Right lung (tissue), 10 donors: ENCODE measurements at places on chromosomes 1 and 21. TPM values are rescaled to one million over a fixed set of nuclear protein-coding genes. Genes with fewer than 3 reads are reported as not detected.

GRCh38 chr1:67484492-67484891 lies 54.3 kb upstream of the SERBP1 start:
- no peak for DNase-seq

DNA sequence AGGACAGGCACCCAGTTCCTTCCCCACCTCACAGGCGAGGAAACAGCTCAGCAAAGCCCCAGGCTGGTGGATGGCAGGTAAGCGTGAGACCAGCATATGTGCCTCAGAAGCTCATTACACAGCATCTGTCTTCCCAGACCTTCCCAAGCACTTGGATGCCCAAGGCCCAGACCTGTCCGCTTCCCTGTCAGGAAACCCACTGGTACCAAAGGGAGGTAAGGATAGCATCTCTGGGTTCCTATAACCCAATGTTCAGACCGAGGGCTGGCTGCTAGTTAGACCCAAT lies 3.3 kb downstream of the POFUT2 start:
- no peak for DNase-seq

DNA sequence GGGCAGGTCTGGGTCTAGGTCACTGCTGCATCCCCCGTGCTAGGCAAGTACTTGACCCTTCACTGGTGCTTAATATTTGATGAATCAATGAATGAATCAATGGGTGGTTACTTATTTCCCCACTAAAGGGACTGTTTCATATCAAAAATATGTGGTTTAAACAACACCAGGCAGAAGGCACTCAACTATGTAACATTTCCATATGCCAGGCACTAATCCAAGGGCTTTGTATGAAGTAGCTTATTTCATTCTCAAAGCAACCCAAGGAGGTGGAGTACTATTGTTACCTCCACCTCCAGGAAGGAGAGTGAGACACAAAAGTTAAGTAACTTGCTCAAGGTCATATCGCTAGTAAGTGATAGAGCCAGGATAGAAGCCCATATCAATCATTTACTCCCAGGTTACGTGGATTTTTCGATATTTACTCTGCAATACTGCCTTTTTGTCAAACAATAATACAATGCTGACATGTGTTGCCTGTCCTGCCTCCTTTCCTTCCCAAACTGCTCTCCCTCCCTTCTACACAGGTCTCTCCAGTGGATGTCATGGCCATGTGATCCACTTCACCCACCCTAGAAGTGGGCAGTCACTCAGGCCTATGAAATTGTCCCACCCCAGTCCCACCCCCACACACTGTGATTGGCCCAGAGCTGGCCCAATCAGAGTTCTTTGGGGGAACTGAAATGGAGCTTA lies 142.8 kb downstream of the ETS2 start:
- no peak for DNase-seq

DNA sequence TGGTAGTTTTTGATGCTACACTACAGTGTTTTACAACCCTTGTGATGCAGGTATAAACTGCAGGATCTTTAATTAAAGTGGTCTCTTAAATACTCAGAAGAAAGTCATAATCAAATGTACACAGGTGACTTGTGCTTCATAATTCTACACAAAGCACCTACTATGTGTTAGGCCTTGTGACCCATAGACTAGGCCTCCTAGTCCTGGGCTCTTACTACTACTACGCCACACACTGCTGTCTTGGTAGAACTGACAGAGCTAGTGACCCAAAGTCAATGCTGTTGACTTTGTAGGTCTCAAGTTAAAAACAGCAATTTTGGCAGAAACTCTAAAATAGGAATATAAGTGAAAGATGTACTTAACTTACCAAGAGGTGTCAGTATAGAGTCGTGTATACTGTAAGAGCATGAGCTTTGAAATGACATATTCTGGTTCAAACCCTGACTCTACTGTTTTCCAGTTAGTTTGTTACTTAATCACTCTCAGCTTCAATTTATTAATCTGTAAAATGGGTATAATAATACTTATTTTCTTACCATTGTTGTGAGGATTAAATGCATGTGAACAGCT lies 48.6 kb upstream of the LMO4 start:
- no peak for DNase-seq

DNA sequence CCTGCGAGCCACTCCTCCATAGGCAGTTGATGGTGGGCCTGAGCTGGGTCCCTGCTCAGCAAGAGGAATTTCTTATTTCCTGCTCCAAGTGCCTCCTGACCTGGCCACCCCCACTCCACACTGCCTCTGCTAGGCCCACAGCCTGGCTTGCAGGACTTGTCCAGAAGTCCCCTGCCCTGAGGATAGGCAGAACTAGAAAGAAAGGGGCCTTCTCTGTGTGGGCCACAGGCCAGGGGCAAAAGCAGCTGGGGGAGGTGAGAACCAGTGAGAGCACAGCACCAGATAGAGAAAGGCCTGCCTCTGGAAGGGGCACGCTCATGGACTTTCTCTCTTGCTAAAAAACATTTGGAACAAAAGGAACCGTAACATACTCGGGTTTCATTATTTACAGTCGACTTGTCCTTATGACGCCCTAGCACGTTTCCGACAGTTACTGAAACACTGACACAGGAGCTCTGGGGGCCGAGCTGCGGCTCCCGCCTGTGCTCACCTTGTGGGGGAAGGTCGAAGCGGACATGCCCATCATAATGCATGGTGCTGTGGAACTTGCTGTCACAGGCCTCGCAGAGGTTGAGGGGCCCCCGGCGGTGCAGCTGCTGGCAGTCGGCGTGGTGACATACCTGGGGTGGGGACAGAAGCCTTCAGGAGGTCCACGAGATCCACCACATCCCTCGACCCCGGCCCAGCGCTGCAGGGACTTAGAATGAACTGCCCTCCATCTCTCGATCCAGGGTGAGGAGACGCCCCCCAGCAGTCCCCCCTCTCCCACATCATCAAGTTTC lies 11.3 kb upstream of the TNFRSF25 start:
- DNase-seq = no peak

- peak; percentile 2 for DNase-seq
Measured at GRCh38 chr1:214966346-214966745, 116.2 kb upstream of the KCNK2 start.

- no peak for DNase-seq
Measured at GRCh38 chr1:175217721-175218531, 25.4 kb upstream of the KIAA0040 start.

- DNase-seq = no peak
Measured at GRCh38 chr1:115450501-115451040, 112.5 kb upstream of the NGF start.

DNA sequence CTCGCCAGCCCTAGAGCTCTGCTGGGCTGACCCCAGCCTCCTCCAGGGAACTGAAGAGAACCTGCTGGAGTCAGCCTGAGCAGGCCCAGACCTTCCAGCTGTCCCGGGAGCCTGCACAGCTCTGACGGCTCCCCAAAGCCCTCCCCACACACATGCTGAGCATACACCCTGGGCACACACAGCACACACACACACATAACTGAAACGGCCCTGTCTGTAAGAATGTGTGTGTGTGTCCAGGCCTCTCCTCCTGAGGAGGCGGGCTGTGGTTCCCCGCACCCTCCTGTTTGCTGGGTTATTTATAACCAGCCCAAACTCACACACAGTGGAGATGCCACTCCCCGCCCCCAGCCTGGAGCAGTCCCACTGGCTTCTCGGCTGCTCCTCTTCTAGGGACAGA lies 20.2 kb downstream of the SDC3 start:
- no peak for DNase-seq

- no peak for DNase-seq
Measured at GRCh38 chr1:21914450-21914849, 22.7 kb downstream of the HSPG2 start.

DNA sequence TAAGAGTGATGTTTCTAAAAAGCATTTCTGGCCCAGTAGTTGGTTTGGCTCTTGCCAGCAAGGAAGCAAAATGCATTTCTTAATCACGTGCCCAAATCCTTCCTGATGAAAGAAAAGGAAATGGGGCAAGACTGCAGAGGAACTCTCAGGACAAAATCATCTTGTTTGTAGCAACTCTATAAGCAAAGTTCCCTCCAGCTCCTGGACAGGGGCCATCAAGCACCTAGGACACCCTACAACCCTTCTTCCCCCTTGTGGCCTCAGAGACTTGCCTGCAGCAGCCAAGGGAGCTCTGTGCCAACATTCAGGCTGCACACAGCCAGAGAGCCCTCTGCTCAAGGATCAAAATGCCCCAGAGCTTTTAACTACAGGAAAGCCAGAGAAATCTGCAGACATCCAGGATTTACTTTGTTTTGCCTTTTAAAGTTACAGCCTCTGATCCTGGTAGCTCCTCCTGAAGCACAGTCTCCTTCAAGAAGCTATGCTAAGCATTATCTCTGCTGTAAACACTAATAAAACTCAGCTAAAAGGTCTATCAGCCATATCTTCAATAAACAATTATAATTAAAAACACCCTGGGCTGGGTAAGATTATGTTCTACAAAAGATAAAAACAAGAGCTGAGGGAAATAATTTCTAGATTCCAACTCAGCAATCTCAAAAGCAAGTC lies 105.0 kb downstream of the KIAA0319L start:
- DNase-seq = peak; percentile 35

GRCh38 chr1:38784452-38785284 lies 74.9 kb downstream of the RRAGC start:
- no peak for DNase-seq

GRCh38 chr1:64030411-64030810 lies 173.0 kb upstream of the UBE2U start:
- DNase-seq = no peak

DNA sequence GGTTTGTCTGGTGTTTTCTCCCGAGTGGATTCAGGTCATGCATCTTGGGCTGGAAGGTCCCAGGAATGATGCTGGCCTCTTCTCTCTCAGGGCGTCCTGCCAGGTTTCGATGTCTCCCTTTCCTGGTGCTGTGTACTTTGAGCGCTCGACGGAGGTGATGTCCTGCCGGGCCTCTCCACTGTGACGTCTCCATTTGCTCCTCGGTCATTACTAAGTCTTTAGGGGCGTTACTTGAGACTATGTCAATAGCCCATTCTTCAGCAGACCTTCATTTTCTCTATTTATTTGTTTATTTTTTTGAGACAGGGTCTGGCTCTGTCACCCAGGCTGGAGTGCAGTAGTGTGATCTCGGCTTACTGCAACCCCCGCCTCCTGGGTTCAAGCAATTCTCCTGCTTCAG lies 37.2 kb upstream of the TNFRSF1B start:
- DNase-seq = no peak

DNA sequence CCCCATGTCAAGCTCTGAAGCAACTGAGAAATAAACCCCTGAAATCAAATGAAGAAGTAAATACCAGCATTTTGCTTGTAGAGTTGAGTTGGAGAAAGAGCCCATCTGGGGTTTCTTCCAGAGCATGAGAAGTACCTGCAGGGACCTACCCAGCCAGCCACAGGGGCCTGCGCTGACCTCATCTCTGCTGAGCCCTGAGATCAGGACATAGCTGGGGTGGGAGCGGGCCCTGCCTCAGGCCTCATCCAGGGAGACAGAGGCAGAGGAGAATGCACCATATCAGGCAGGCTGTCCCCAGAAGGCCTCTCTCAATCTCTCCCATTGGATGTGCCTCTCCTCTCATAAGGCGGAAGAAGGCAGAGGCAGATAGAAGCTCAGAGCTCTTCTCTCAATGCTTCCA lies 27.6 kb downstream of the RUNX1 start:
- no peak for DNase-seq

- DNase-seq = no peak
Measured at GRCh38 chr1:25991937-25992688, 5.8 kb downstream of the PAFAH2 start.

- DNase-seq = no peak
Measured at GRCh38 chr1:30518696-30519095, 204.7 kb downstream of the MATN1 start.

- DNase-seq = no peak
Measured at GRCh38 chr1:32893198-32894018, 7.1 kb downstream of the HPCA start.

GRCh38 chr1:31663622-31664452 lies 19.2 kb upstream of the PEF1 start:
- no peak for DNase-seq

DNA sequence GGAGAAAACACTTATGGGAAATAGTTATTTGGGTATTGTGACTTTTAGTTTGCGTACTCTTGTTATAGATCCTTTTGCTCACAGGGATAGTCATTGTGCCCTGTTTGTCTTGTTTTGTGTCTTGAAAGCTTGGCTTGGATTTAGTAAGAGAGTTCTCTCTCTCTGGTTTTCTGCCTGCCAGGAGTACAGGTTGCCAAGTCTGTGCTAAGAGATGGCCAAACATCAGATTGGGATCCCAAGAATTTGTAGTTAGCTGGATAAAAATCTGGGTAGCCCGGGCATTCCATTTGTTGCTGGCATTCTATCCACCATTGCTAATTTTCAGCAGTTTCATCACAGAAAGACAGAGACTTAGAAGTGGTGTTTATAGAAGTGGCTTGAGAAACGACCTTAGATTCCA lies 222.2 kb downstream of the NRIP1 start:
- no peak for DNase-seq

DNA sequence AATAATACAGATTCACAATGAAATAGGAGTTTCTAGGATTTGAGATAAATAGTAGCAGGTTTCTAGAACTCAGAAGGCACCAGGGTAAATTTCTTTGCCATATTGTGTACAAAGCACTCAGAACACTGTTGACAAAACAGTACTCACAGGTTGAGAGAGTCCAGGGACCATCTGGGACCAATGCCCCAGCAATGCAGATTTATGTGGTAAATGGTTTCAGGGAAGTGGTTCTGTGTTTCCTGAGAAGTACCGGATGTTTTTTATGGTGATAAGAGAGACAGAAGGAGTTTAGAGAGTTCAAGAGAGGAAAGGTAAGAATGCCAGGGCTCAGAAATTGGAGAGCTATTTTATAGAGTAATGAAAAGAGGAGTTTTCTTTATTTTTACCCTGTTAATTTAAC lies 29.6 kb upstream of the DIPK1A start:
- no peak for DNase-seq

- no peak for DNase-seq
Measured at GRCh38 chr1:7535016-7535415, 236.1 kb upstream of the VAMP3 start.

GRCh38 chr1:173507205-173507846 lies 30.2 kb downstream of the PRDX6 start:
- no peak for DNase-seq

DNA sequence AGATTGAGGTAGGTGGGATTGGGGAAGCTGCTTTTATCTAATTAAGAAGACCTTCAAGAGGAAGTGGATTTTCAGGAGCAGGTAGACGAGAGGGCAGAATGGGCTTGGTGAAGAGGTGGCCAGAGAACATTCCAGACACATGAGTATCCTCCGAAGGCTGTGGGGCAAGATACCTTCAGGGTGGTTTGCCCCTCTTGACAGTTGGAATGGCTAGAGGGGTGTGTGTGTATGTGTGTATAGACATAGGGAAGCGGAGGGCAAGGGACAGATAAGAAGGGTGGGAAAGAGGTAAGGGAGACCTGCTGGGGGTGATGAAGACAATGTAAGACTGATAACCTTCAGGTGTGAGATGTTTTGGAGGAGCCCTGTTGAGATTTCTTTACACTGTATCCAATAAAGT lies 46.8 kb upstream of the TSPAN2 start:
- no peak for DNase-seq

SESN2 gene
- polyA plus RNA-seq = 5.2 TPM

TEX38 gene
- polyA plus RNA-seq = 0.20 TPM

KPRP gene
- not detected for polyA plus RNA-seq

CGN gene
- 34.6 TPM for polyA plus RNA-seq

OSCP1 gene
- 20.1 TPM for polyA plus RNA-seq

CFHR1 gene
- 5.3 TPM for polyA plus RNA-seq

SPRR5 gene
- polyA plus RNA-seq = not detected

ATAD3C gene
- 4.0 TPM for polyA plus RNA-seq

A3GALT2 gene
- not detected for polyA plus RNA-seq

CAMTA1 gene
- polyA plus RNA-seq = 48.5 TPM
